Fibroblast of skin of left biceps (primary cell): ENCODE measurements at places on chromosomes 4 and X.
A peak's percentile ranks its signal among the peaks of the same experiment; 100 is the strongest.

DNA sequence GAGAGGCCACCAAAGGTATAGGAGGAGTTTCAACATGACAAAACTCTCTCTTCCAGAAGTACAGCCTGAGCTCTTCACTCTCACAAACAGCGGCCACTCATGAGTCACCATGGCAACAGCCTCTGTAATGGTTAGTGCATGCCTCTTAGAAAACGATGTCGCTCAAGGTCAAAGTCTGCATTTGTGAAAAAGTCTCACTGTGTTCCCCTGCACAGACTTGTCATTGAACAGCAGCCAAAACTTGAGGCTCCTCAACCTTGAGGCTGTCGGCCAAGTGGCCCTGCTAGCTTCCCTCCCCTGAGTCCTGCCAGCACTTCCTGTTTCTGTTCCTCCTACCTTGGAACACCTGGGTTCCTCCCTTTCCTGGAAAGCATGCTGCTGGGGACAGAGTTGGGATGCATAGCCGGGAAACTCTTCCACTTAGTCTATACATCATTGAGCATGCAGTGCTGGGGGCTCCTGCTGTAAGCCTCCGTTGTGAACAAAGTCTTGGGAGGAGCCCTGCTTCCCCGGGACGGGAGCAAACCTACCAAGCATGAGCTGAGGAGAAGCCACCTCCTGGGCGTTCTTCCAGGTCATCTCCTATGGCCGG is 66.6 kb downstream of the ING2 start:
- DNase-seq, result no peak

GRCh38 chr4:116628598-116628997 is 456.8 kb downstream of the TRAM1L1 start:
- no peak for DNase-seq

DNA sequence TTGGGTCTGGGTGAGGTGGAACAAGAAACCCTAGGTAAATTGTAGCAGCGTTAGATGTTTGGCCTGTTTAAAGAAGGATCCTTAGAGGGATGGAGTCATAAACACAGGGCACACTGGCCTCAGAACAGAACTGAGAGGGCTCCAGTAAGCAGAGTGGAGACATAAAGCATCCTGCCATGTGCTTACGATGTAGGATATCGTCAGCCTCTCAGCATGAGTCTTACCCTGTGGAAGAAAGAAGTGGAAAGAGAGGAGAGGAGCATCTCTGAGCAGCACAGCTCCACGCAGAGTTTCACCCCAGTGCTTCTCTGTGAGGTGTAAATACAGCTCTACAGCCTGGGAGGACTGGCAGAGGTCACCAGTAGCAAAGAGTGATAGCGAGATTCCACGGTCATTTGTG is 27.8 kb upstream of the SORBS2 start:
- no peak for DNase-seq

DNA sequence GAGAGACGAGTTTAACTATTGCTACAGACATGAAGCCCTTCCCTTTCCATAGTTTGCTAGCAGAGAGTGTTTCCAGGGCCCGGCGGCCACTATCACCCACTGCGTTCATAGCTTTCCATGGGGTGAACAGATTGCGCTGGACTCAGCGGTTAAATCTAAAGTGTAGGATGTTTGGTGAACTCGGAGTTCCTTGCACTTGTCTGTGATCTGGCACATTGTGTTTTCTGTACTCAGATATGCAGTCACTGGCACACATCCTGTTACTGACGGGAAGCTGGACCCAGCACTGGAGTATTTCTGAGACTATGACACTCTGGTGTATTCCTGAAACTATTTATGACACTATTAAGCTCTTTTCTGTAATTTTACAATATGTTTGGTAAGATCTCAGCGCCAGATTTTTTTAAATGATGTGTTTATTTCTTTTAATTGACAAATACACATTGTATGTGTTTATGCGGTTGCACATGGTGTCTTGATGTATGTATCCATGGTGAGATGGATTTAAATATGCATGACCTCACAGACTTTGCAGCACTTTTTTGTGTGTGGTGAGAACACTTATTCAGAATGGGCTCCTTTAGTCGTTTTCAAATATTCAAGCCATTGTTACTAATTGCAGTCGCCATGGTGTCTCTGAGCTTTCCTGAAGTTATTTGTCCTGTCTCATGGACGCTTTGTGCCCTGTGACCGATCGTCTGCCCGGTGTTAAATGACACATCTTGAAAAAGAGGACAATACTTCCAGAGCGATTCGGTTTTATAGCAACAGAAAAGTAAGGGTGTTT is 14.1 kb downstream of the CD99 start:
- DNase-seq, result no peak

DNA sequence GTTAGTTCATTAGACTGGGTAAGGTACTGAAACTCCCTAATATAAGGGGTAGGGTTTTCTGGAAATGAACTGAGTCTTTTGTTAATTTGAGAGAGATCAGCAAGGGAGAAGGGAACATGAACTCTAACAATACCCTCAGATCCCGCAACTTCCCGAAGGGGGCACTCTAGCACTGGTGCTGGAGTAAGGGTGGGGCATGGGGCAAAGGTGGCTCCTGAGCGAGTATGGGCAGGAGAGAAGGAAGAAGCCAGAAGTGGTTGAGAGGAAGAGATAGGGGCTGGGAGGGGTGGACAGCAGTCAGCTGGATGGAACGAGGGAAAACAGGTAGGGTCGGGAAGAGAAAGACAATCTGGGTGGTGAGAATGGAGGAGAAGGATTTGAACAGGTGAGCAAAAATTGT is 183.2 kb upstream of the MAGEE2 start:
- no peak for DNase-seq

DNA sequence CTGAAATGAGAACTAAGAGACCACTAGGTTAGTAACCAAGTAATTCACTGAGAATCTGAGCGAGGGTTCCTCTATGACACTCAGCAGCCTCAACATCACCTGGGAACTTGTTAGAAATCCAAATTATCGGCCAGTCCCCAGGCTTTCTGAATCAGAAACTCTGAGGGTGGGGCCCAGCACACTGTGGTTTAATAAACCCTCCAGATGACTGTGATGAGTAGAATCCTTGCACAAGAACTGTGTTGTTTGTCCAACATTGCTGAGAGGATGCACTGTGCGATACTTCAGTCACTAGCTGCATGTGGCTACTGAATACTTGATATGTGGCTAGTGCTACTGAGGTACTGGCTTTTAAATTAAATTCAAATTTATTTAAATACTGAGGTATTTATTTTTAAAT is 243.9 kb downstream of the MAML3 start:
- DNase-seq, result no peak

- no peak for DNase-seq
Observed at GRCh38 chr4:174672276-174672675, 150.0 kb upstream of the HPGD start.

- no peak for DNase-seq
Observed at GRCh38 chr4:44256414-44256813, 192.2 kb downstream of the KCTD8 start.

DNA sequence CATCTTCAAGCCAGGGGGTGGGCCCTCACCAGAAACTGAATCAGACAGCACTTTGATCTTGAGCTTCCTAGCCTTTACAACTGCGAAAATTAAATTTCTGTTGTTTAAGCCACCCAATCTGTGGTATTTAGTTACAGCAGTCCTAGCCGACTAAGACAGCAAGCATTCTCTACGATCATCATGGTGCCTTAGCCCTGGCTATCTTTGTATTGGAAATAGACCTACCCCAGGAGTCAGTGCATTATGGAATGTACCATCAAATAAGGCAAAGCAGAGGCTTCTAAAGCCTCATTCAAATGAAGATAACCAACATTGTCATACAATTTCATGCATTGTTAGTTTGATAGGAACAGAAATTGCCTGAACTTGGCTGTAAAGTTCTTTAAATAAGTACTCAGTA is 75.0 kb downstream of the PARM1 start:
- DNase-seq, result no peak

- DNase-seq, result no peak
Observed at GRCh38 chr4:153152501-153153338, 51.5 kb upstream of the TRIM2 start.

GRCh38 chr4:111837761-111838160 is 307.5 kb upstream of the FAM241A start:
- no peak for DNase-seq

DNA sequence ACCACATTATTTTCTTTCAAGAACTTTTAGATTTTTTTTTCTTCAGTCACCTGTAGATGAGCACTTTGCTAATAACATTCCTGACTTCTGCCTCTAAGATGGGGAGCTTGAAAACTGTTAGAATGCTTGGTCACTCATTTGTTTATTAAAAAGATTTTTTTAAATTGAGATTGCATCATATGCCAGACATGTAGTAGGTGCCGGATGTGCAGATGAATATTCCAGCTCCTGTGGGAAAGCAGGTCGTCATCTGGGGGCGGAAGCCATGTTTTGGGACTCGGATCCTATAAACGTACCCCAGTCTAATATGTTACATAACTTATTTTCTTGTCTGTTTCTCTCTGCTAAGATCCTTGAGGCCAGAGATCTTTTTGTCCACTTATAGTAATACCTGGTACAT is 236.8 kb downstream of the ARHGAP10 start:
- DNase-seq, result no peak

DNA sequence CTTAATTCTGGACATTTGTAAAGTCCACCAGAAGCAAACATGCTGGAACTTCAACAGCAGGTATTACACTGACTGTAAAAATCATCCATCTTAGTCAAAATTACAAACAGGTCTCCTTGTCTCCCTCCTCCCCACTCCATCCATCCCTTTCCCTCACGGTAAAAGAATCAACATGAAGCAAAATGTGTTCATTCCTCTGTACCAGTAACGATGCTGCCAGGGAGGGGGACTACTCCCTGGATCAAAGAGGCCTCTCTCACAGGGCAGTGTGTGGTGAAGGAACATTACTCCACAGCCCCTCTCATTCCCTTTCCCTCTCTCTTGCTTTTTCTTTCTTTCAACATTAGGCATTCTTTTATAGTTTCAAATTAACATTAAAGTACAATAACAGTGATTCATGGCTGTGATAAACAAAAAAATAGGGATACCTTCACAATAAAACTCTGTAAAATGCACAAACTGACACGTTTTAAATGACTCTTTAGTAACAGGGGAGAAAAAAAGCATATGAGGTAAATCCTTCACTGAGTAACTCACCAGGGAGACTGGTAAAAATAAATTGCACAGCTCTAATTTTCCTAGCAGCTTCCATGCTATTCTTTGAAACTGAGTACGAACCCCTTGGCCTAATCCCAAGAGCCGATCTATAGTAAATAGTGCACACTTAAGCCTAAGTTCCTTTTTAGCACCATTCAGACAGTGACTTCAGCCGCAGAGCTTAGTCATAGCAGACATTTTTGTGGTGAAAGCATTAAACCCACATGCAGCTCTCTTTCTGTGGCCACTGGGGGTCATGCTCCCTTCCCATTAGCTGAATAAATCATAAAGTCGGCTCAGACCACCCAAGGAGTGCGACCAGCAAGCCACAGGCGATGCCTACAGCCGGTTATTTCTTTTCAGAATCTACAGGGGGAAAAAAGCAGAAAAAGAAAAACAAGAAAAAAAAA is 215.6 kb upstream of the GYPA start:
- DNase-seq, result peak; percentile 99

GRCh38 chr4:3468154-3468553 is 5.0 kb downstream of the DOK7 start:
- DNase-seq, result no peak

DNA sequence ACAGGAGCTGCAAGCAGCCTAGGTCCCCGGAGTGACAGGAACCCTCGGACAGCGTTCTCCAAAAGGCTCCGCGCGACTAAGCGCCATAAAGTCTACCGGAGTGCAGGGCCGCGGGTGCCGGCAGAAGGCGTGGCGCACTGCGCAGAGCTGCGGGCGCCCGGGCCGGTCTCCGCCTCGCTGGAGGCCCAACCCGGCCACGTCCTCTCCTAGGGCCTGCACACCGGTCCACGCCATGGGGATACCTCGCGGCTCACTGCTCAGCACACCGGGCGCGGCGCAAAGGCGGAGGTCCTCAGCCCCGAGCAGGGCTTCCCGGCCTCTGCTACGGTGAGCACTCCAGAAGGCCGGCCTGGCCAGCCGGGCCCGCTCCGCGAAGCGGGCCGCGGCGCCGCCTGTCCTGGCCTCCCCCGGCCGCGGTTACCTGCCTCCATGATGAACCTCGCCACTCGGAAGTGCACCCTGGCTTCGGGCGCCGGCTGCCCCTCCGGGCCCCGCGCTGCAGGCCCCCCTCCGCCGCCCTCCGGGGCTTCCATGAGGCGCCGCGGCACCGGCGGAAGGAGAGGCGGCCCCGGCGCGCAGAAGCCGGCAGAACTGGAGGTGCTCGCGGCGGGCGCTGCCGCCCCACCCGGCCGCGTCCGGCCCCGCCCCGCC is at the start of gene CCNQ:
TSS of gene CCNQ (minus strand) at position 599 of the 651 bp plus-strand sequence. CDS start at position 533, 66 bp downstream.
- no peak for DNase-seq

GRCh38 chr4:101938836-101939235 is 148.3 kb downstream of the BANK1 start:
- no peak for DNase-seq

GRCh38 chr4:14025891-14026290 is 398.4 kb upstream of the BOD1L1 start:
- no peak for DNase-seq

DNA sequence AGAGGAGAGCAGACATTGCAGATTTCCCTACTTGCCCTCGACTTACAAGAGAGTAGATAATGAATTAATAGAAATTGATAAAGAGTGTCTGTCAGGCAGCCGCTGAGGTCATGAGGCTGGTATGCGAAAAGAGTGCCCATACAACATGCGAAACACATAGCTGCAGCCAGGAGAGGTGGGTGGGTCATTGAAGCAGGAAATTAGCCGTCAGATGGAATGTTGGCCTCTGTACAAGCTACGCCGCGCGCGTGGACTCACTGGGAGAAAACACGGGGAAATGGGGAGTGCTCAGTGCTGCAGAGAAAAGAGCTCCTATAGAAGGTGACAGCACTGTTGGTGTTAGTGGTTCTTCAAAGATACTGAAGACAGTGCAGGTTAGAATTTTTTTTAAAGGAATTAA is 125.1 kb downstream of the RAPGEF2 start:
- DNase-seq, result peak; percentile 51

DNA sequence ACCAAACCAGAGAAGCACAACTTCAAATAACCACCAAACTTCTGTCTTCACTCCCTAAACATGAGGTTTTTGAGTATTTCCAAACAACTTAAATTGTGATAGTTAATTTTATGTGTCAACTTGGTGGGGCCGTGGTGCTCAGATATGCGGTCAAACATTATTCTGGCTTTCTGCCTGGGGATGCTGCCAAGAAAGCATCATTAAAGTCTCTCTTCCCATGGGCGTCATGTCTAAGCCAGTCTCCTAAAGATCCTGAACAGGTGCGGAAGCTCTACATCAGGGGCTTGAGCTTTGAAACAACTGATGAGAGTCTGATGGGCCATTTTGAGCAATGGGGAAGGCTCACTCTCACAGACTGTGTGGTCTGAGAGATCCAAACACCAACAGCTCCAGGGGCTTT is 24.1 kb upstream of the SOD3 start:
- no peak for DNase-seq
